ENCODE measurements at places on chromosomes 7 and 10.

DNA sequence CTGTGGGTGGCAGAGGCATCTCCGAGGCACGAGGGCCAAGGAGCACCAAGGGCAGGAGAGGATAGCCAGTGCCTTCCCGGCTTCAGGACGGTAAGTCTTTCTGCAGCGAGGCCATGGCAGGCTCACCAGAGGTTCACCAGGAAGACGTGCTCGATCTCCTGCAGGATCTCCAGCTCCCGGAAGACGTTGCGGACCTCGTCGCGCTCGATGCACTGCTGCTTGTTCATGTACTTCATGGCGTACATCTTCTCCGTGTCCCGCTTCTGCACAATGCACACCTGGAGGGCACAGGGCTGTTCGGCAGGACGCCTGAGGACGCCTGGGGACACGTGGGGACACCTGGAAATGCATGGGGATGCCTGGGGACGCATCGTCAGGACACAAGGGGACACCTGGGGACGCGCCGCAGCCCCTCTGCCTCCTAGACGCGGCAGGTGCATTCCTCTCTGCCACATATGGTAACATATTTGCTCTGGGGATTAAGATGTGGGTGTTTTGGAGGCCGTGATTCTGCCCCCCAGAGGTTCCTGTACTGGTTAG is 41.2 kb downstream of the DPYSL4 start:
- DNase-seq, result no peak

GRCh38 chr10:100551738-100552137 is 16.0 kb downstream of the HIF1AN start:
- DNase-seq, result no peak

DNA sequence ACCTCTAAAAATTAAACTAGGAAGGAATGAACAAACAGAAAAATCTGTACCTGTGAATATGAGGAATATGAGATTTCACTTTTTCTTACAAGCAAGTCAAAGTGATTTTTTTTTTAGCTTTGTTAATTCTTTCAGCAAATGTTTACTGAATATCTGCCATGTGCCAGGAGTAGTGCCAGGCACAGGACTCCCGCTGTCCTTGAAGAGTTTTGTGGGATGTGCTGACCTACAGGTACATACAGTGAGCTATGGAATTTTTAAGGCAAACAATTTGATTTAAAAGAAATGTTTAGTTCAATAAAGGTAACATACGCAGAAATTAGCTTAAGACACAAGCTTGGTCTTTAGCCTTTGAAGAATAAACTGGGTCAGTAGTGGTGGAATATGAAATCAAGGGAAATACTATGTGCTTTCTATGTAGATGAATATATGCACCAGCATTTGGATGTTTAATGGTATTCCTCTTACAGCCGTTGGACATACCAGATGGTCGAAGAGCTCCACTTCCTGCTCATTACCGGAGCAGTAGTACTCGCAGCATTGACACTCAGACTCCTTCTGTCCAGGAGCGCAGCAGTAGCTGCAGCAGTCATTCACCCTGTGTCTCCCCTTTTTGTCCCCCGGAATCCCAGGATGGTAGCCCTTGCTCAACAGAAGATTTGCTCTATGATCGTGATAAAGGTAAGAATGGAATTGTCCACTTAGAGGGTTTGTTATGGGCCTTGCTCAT is 102.0 kb downstream of the GLCCI1 start:
- no peak for DNase-seq

DNA sequence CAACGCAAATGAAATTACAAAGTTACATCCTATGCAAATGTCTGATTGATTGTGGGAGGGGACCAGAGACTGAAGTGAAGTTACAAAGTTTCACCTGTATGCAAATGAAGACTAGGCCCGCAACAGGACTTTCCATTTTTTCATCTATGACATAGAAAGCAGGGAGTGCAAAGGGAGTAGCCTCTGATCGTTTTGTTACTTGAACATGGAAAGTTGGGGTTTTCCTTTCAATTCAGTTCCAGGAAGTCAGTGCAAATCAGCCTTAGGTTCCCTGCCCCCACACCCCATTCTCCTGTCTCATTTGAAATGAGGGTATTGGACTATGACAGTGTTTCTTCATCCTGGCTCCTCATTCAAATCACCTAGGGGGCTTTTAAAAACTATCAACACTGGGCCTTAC is 96.9 kb upstream of the HABP2 start:
- no peak for DNase-seq

- no peak for DNase-seq
These were observed 18.6 kb upstream of the GTPBP4 start for GRCh38 chr10:969473-970150.

GRCh38 chr7:471866-472639 is 47.6 kb downstream of the PDGFA start:
- no peak for DNase-seq

DNA sequence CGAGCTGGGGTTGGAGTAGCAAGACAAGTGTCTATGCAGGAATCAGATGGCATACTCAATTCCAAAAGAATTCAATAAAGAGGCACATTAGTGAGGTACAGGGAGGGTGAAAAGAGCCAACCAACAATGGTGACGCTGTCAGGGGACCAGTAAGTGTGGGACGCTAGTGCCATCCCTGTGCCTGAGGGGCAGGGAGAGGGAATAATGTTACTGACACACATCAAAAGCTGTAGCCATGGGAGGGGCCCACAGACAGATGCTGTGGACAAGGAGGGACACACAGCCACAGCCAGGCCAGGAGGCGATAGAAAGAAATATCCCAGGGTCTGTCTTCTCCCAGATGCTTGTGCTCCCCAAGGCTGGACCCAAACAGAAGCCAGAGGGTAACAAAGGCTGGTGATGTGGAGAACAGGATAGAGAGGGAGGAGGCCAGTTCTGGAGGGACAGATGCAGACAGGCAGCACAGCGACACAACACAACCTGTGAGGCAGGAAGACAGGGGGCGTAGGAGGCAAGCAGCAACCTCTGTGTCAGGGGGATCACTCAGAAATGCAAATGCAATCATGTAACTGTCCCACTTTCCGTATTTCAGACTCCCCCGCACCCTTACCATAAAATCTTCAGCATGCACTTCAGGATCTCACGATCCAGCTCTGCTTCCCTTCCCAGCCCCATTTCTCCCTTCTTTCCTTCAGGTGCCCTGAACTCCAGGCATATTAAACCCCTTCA is 240.5 kb upstream of the FZD8 start:
- DNase-seq, result peak; percentile 34

DNA sequence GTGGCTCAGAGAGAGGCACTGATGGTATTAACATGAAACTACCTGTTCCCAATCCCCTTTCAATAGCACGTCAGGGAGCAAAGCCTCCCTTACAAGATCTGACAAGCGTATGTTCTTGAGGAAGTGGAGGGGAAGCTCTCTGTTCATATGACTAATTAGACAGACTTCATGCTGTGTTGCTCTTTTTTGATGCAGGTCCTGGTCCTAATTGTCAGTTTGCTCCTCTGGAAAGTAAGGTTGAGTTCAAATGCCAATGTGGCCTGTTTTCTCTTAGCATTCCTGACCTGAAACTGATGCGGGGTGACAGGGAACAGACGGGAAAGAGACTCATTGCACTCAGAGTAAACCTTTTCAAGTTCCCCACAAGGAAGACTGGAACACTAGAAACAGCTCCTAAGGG is 27.0 kb upstream of the TBX20 start:
- DNase-seq, result no peak

- DNase-seq, result no peak
These were observed 5.7 kb downstream of the MTURN start for GRCh38 chr7:30140456-30140855.

GRCh38 chr10:73911553-73912004 is 647 bp downstream of the PLAU start:
- DNase-seq, result no peak

- no peak for DNase-seq
These were observed 98.7 kb downstream of the CALCR start for GRCh38 chr7:93475811-93476210.

- no peak for DNase-seq
These were observed 21.0 kb upstream of the ASB15 start for GRCh38 chr7:123580406-123581161.

- DNase-seq, result no peak
These were observed 16.8 kb upstream of the DLG5 start for GRCh38 chr10:77943121-77943901.

- DNase-seq, result no peak
These were observed 12.5 kb downstream of the CYP3A43 start for GRCh38 chr7:99840136-99840869.

DNA sequence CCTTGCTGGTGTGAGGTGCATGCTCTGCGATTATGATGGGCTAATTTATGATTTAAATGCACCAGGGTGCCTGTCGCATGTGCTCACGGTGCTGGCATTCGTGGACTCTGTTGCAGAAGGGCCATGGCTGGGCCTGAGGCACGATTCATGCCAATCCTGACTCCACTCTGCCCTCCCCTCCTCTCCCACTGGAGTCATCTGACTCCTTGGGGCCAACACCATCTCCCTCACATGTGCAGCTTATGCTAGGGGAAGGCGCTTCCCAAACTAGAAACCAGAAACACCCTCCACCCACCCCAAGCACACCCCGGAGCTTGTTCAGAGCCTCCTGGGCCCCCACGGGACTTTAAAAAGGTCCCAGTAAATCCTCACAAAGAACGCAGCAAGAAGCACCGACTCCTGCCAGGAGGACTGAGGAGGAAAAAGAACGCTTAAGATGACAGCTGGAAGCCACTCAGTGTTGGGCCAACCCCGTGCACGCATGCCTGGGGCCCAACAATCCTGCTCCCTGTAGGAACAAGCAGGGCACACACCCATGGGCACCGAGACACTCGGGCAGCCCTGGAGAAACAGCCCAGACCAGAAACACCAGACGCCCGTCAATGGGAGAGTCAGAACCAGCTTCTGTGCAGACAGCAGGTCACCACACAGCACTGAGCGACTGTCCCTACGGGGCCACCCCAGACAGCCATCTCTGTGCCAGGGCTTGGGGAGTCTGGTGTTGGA is 14.1 kb downstream of the BRI3 start:
- no peak for DNase-seq

Data from caudate nucleus (tissue), 63 donors.